ENCODE measurements at places on chromosomes 1 and 21.

GRCh38 chr1:28208818-28209441, 23.9 kb downstream of the DNAJC8 start:
- DNase-seq: peak; percentile 34

DNA sequence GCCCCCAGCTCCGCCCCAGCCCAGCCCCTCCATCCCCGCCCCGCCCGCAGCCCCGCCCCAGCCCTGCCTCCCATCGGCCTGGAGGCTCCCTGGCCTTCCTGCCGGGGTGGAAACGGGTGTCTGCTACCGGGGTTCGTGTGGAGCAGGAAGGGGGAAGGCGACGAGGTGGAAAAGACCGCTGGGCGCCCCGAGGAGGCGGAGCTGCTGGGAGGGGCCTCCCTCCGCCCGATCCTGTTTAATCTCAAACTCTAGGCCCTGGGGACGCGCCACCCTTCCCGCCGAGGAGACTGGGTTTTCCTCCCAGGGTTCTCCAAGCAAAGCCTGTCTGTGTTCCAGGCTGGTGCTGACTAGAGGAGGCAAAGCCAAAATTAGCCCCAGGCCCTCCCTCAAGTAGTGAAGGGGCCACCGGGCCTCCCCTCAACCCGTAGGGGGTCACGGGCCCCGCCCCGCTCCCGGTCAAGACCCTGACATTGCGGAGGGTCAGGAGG, 16.2 kb upstream of the TTLL10 start:
- peak; percentile 48 for DNase-seq

- DNase-seq: no peak
Observed at GRCh38 chr1:200147094-200147493, 119.6 kb downstream of the NR5A2 start.

DNA sequence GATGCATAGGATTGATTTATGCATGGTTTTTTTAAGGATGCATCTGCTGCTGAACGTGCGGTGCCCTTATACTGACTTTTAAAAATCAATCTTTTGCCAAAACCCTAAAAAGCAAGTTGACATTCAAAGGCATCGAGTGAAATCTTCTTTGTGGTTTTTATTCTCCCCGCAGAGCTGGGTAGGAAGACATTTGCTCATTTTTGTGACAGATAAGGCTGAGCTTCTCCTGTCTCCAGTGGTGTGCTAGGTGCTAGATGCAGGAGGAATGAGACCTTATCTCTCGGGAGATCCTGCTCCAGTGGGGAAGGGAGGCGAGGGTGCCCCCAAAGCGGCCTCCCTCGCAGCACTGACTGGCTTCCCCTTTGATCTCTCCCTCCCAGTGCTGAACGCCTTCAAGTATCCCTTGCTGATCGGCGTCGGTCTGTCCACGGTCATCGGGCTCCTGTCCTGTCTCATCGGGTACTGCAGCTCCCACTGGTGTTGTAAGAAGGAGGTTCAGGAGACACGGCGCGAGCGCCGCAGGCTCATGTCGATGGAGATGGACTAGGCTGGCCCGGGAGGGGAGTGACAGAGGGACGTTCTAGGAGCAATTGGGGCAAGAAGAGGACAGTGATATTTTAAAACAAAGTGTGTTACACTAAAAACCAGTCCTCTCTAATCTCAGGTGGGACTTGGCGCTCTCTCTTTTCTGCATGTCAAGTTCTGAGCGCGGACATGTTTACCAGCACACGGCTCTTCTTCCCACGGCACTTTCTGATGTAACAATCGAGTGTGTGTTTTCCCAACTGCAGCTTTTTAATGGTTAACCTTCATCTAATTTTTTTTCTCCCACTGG, 14.9 kb upstream of the CD101 start:
- DNase-seq: peak; percentile 11

GRCh38 chr1:155947292-155947691, 5.9 kb downstream of the RXFP4 start:
- DNase-seq: no peak

DNA sequence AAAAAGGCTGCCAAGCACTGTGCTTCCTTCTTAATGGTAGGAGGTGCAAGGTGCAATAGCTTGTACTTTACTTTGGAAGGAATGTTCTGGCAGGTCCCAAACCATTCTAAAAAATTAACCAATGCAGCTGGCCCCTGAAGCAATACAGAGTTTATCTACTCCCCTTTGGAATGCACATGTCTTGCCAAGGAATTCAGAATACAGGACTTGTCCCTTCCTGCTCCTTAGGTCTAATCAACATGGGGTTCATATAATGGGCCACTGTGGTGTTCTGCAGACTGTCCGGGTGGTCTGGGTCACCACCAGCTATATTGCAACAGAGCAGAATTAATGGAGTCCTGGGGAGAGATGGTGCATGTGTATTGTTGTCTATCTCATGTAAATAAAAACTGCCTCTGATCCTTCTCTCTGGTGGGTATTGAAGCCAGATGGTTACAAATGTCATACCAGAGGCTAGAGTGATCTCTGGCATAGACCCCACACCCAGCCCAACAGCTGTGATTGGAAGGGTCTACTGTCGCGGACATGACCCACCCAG, 112.8 kb downstream of the RIPK4 start:
- DNase-seq: no peak

DNA sequence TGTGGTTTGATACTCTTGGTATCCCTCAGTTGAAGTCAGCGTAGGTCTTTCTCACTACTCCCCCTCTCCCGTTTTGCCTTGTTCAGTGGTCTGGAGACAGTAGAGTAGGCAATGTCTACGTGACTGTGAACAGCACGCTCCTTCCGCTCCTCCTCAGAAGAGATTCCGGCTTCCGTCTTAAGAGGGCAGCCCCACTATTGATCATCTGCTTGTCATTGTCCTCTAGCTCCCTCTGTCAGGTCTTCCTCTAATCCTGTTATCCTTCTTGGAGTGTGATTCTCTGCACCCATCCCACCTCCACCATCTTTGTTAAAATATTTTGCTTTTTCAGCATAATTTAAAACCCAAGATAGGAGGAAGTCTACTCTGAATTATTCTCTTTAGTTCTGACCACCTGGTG, 129.9 kb upstream of the KCNK2 start:
- DNase-seq: no peak

DNA sequence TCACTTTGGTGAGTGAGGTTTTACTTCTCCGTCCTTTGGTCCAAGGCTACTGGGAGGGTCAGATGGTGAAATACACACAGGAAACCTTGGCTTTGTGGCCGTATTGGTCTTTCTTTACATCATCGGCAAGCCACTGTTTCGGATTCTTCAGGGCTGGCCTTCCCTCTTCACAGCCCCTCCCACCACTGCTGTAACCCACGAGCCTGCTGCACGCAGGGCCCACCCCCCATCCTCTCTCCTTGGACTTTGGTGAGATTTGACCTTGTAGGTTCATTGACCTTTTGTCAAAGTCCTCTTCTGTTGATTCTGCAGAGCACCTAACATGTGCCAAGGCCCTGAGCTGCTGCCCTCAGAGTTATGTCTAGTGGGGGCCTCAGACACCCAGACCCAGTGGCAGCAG, 328.6 kb downstream of the CAMTA1 start:
- DNase-seq: no peak

DNA sequence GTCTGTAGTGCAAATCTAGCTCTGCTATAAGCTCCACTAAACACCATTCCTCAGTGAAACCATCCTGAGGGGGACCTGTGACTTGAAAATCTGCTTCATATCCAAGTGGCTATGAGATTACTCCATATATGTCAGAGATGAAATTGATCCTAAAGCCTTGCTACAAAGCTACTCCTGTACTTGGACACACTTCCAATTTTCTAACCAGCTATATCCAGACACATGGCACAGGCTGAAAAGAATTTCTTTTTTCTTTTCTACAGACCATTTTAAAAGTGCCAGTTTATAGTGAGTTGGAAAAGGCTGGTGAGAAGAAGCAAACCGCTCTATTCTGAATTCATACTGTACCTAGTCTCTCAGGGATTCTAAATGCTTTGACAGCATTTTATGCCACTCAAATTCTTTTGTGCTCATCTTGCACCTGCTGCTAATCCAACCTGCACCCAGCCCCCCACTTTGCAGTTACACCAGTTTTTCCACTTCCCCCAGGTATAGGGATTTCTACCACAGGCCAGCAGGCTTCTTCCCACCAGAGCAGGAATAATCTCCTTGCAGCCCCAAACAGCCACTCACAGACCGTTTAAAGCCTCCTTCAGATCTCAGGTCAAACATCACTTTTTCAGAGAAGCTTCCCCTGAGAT, 112.5 kb downstream of the RERE start:
- no peak for DNase-seq

GRCh38 chr1:216119600-216119999, 303.6 kb downstream of the USH2A start:
- no peak for DNase-seq

GRCh38 chr1:108154314-108154713, 45.8 kb downstream of the SLC25A24 start:
- no peak for DNase-seq

- DNase-seq: no peak
Observed at GRCh38 chr1:161226759-161227158, 899 bp downstream of the TOMM40L start.

DNA sequence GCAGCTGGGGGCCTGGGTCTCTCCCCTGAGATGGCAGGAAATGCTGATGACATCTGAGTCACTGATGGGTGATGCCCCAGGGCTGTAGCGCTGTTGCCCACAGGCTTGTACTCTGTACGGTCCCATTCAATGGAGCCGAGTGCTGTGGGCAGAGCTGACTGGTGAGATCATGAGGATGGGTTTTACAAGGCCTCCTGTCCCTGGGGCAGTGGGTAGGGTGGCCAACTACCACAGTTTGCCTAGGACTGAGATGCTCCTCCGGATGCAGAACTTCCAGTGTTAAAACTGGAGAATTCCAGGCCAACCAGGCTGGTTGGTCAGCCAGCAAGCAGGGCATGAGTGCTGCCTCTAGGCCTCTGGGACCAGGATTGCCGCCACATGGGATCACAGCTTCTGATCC, 9.2 kb downstream of the PHLDA3 start:
- no peak for DNase-seq

DNA sequence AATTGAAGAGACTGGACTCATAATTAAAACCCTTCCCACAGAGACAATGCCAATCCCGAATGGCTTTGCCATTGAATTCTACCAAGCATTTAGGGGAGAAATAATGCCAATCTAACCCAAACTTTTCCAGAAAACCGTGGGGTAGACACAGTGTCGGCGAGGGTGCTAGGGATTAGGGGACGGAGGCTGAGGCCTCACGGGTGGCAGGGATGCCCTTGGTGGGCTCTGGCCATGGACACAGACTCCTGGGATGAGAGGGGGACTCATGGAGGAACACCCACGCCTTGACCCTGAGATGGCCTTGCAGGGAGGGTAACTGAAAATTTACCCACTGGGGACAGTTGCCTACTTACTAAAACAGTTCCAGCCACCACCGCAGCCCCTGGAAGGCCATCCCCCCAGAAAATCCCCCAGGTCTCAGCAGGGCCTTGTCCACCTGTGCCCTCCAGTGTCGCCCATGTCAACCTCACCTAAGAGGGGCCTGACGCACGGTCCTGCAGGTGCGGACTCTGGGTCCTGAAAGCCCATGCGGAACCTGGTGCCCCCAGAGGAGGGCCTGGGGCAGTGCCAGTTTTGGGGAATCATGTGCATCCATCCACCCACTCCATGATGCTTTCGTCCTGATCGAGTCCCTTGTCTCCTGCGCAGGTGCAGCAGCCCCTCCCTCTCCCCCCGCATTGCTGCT, 1.9 kb downstream of the KRTAP10-5 start:
- no peak for DNase-seq

- DNase-seq: no peak
Observed at GRCh38 chr1:69110851-69111250, 456.9 kb upstream of the LRRC7 start.

DNA sequence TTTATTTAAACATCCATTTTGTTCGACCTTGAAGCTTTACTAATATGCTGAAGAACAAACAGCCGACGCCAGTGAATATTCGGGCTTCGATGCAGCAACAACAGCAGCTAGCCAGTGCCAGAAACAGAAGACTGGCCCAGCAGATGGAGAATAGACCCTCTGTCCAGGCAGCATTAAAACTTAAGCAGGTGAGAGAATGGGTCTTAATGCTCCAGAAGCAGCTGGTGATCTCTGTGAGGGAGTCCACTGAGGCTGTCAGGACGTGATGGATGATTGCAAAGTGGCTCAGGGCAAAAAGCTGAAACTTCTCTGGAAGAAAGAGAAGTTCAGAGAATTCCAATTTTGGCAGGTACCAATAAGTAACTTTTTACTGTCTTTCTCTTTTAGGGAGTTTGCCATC, 4.4 kb downstream of the CHTOP start:
- DNase-seq: no peak

DNA sequence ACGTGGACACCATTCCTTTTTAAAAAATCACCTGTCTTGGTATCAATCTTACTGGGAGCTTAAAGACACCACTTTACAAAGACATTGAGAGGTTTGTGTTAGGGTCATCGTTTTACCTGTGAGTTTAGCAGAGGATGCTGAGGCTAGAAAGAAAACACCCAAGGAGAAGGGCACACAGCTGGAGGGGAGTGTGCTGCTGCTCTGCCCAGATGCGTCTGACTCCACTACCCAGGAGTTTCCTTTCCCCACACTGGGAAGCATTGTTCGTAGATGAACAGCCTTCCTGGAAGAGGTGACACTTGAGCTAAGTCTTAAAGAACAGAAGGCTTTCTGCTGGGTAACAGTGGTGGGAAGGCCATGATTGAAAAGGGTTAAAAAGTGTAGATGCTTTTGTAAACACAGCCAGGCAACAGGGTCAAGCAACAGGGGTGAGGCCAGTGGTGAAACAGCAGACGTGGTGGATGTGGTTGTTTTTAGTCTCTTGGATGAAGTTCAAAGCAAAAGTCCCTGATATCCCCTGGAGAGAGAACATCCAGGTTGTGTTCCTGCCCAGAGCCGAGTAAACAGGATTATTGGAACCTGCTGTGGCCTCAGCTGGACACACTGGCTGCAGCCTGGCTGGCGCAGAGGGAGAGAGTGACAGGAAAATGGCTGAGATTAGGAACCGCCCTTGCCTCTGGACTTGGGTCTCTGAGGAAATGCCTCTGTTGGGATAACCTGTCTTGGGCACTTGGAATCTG, 198.6 kb upstream of the JUN start:
- no peak for DNase-seq

GRCh38 chr1:119266858-119267257, 101.7 kb upstream of the HAO2 start:
- no peak for DNase-seq

- peak; percentile 82 for DNase-seq
Observed at GRCh38 chr1:167803358-167804207, 81.8 kb downstream of the MPZL1 start.

DNA sequence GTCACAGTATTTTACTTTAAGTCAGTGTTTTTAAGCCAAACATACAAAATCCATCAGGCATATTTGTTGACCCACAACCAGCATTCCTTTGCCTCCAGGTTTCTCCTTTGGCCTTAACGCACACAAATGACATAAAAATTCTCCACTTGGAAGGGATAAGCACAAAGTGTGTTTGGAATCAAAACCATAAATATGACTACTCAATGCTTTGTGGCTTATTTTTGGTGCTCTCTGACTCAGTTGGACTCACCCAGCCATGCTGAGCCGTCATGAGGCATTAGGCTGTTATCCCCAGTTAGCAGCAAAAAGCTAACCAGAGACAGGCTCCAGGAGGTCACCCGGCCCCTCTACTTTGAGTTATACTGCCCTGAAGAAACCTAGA, 948 bp downstream of the PRUNE1 start:
- DNase-seq: no peak

Data from T-helper 9 cell (primary cell).